ENCODE measurements at places on chromosomes 3 and 15.

DNA sequence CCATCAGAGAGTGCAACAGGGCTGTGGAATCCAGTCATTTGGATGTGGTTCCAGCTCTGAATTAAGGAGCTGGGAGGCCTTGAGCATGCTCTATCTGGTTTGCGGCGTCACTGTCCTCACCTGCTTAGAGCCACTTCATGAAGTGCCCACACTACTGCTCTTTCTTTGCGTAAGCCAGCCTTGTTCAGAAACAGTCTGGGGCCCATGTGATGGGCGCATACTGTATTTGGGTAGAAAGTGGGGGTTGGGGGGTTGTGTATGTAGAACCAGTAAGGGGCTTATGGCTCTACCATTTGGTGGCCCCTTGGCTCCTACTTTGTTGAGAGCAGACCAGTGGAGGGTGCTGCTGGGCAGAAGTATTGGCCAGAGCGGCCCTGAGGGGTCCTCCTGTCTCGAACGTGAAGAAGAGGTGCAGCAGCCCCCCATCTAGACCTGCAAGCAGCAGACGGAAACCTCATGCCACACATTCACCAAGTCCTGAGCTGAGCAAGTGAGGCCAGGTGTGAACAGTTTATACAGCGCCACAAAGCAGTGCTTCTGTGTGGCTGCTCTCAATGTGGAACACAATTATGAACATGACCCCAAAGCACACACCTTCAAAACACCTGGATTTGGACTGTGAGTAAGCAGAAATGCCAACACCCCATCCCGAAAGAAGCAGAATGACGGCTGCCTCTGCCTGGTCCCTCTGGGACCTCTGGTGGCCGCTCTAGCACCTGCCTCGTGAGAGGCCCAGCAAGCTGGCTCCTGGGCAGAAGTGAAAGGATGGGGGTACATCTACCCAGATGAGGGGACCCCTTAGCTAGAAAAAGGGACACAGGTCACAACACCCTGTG lies 26.6 kb downstream of the SRPRB start:
- DNase-seq = no peak

- no peak for DNase-seq
Measured at GRCh38 chr3:153855772-153856171, 265.4 kb upstream of the ARHGEF26 start.

DNA sequence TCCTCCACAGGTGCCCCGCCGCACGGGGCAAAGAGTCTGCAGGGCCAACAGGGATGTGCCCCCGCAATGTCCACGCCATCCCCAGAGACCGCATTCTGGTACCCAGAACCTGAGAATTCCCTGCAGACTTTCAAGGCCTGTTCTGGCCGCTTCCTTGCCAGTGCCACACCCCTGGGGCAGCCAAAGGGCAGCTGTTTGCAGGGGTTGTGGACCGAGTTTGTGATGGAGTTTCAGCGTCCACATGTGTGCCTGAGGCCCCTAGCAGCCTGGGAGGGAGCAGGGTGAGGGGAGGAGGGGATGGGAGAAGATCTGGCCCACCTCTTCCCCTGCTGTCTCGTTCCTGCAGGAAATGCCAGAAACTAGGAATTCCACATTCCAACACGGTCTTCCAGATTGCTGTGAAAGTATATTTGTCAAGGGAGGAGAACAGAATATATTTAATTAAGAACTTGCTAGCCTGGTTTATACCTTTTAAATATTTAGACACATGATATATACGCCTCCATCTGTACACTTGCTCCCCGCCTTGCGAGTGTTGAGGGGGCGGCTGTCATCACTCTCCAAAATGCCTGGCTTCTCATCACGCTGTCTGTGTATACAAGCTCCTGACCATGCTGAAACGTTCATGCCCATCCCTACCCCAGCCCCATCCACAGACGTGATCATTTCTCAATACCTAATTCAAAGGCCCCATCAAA lies 31.1 kb upstream of the RASA2 start:
- DNase-seq = no peak

DNA sequence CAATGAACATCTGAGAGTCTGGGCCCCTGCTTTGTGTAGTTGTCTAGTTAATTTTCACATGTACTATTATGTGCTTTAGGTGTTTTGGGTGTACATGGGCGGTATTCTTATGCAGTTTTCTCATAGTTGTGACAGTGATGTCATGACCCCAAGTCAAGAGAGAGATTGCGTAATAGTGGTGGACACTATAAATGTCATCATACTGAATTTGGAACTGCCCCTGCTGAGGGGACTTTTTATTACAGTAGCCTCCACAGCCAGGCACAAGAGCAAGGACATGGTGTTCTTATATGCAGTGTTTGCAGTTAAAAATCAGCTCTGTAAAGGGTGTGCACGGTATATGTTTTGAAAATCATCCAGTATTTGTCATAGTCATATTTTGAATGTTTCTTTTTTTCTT lies 29.5 kb downstream of the ABHD2 start:
- DNase-seq = no peak

- DNase-seq = no peak
Measured at GRCh38 chr3:126340596-126340942, 16.6 kb downstream of the KLF15 start.

GRCh38 chr3:120442975-120443517 lies 7.7 kb downstream of the FSTL1 start:
- no peak for DNase-seq

DNA sequence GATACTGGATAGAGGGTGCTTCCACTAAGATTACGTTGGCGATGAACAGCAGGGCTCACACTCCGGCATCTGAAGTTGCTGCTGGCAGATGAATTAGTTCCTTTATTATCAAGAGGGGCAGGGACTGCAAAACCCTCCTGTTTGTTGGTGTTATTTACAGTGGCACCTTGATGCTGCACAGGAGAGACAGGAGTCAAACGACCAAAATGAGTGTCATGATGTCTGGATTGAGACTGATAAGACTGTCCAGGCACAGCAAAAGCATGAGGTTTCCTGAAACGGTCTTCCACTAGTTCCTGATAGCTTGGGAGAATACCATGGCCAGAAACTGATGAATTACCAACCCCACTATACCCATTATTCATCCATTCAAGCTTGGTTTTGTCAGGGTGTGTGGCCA lies 100.8 kb upstream of the NEDD4 start:
- DNase-seq = no peak

GRCh38 chr3:42851228-42851834 lies 24.3 kb downstream of the CYP8B1 start:
- no peak for DNase-seq

- DNase-seq = no peak
Measured at GRCh38 chr3:158737976-158738615, 5.8 kb upstream of the RARRES1 start.

DNA sequence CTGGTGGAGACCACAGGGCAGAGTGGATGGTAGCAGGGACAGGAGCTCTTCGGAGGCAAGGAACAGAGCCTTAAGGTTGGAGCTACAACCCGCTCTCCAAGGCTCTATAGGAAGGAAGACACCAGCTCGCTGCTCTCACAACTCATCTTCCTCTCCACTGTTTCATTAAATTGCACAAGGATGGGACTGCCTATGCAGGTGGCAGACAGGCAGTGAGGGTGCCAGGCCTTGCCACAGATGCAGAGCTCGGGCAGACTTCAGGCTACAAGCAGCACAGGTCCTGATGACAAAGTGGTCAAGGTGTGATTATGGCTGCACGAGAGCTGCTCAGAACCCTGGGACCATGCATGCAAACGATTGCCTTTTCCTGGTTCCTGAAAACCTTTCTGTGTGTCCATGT lies 144.6 kb downstream of the FOXP1 start:
- DNase-seq = no peak

- DNase-seq = no peak
Measured at GRCh38 chr3:4355401-4356219, 52.4 kb downstream of the SETMAR start.

DNA sequence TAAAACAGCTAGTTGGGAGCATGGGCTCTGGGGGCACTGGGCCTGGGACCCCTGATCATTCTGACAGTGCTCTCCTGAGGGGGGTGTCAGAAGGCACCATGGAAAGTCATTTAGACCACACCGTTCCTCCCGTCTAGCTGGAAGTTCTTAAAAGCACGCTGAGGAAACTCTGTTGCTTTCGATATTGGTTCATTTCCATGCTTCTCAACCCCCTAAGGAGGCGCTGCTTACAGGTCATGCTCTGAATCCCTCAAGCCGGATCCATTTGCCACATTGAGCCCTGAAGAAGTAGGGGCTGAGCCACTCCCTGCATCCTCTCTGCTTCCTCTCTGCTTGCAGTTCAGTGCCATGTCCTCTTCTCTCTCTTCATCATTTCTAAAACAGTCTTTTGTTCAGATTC lies 187.2 kb downstream of the CACNA2D3 start:
- DNase-seq = no peak

DNA sequence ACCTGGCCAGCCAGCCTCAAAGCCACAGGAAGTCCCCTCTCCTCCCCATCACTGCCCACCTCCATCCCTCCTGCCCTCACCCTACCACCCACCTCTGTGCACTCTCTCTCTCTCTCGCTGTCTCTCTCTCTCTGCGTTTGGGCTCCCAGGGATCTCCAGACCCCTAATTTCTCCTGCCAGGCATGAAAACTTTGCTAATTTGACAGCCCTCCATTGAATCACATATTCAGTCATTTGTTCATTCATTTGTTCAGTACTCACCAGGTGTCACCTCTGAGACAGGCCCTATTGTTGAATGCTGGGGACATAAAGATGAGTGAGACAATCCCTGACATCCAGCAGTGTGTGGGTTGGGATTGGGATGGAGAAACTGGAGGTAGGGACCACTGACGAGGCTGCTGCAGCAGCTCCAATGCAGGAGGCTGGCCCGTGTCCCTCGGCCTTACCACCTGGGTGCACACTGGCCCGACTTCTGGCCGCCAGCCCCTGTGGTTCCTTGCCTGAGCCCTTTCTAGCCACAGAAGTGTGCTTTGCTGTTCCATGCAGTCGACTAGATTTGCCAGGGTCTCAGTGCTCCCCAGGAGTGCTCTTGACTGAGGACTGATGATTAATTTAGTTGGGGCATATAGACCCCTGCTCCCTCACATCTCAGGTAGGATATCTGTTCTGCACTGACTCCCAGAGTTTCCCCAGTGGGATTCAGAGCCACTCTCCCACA lies 38.6 kb upstream of the TSEN2 start:
- no peak for DNase-seq

DNA sequence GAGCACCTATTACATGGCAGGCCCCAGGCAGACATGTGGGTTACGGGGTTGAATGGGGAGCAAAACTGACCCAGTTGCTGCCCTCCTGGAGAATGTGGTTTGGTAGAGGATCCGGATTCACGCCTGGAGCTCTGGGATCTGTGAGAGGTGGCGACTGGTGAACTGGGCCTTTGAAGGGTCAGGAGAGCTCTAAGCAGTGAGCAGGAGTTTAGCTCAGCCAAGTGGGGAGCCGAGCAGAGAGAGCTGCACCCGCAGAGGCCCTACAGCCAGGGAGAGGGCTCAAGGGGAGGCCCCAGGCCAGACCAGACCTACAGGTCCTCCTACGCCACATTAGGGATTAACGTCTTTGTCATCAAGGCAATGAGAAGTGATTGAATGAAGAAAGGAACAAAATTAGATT lies 179.8 kb upstream of the TLE3 start:
- DNase-seq = no peak

DNA sequence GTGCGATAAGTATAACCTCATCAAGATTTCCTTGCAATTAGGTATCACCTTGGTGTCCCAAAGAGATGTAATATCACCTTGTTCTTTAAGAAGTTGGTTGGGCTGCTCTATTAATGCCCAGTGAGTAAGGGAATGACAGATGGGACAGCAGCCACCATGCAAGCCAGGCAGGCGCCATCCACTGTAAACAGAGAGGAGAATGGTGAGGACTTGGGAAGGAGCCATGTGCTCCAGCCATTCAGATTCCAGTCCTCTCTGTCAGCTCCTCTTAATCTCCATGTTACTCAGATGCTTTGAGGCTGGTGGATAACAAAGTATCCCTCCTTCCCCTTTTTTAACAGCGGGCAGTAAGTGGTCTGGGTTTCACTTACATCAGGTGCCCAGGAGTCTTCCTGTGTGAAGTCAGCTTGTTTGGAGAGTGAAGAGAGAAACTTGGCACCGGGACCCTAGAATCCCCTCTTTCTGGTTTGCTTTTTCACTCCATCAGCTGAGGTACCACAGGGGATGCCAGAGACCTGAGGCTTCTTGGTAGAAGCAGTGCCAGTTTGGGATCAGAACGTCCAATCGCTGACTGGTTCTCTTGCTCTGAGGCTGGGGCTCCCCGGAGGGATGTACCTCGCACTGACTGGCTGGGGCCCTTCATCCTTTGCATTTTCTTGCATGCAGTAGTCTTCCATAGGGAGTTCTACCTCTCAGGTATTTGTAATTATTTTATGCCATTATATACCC lies 29.5 kb downstream of the SLCO3A1 start:
- no peak for DNase-seq

GRCh38 chr3:148778926-148779325 lies 48.7 kb upstream of the CPB1 start:
- no peak for DNase-seq

- DNase-seq = no peak
Measured at GRCh38 chr15:70096215-70097062, 1.3 kb downstream of the TLE3 start.

- DNase-seq = no peak
Measured at GRCh38 chr15:82942691-82943090, 9.8 kb downstream of the HOMER2 start.

GRCh38 chr3:100777271-100777670 lies 68.0 kb downstream of the TFG start:
- peak; percentile 34 for DNase-seq

DNA sequence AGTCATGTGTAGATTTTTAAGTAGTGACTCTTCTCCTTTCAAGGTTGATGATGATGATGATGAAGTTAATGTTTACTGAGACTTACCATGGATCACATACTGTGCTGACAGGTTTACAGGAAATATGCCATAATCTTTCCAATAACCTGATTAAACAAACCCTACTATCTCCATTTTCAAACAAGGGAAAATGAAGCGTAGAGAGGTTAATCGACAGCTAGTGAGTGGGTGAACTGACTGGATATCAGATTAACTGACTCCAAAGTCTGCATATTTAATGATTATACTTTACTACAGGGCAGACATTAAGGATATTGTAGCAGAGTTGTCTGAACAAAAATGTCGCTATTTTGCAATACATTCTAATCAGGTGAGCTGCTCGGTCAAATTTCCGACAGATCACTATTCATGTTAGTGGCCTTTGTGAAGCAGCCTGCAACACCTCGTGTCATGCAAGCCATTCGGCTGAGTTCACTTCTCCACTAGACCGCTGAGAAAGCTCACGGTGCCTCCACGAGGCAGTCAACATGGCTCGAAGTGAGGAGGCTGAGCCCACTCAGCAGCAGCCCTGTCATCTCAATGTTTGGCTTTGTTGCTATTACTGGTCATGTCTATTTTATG lies 264.2 kb downstream of the NFKBIZ start:
- DNase-seq = no peak

- no peak for DNase-seq
Measured at GRCh38 chr3:194197396-194197960, 61.5 kb downstream of the HES1 start.

DNA sequence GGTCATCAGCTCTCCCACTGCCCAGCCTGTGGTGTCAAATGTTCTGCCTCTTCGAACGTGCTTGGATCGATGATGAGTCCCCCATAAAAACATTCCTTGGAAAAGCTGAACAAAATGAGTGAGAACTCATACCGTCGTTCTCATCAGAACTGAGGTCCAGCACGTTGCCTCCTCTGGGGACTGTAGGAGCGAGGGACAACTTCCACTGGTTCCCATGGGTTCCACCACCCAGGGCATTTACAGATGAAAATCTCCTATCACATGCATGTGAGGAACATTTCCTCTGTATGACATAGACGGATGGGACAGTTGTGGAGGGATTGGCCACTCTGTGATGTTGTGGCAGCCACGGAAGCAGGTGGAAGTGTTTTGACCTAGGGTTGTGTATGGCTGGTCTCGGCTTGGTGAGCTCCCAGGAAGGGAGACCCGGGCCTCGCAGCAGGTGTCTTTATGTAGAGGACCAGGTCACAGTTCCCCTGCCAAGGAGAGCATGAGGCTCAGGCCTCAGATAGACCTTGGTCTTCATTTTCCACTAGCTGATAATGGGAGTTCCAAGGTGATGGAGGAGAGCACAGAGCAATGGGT lies 113.0 kb downstream of the SNRPN start:
- DNase-seq = no peak
